NCI-H1048 (cell line): ENCODE measurements at places on chromosomes 6 and 20.

GRCh38 chr6:72579865-72580264 lies 42.0 kb upstream of the KCNQ5 start:
- DNase-seq: no peak

- no peak for DNase-seq
These were observed 6.6 kb upstream of the ZBTB22 start for GRCh38 chr6:33324125-33324524.

DNA sequence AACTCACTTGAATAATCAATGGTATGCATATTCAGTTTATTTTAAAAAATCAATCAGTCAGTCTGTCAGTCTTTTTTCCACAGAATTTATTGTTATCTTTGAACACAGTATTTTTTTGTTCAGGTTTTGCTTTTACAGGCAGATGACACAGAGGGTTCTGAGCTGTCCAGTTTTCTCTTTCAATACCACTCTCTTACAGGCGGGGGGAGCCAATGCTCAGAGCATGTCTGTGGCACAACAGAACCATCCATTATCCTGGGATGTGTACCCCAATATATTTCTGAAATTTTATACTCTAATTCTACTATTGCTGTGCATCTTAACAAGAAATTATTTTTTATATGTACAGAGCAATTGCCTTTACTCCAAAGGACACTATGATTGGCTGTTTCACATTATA lies 21.2 kb downstream of the ROS1 start:
- no peak for DNase-seq

- DNase-seq: no peak
These were observed 309.4 kb upstream of the MAN1A1 start for GRCh38 chr6:119658917-119659316.

- no peak for DNase-seq
These were observed 27.6 kb downstream of the PKHD1 start for GRCh38 chr6:52059821-52060220.

- DNase-seq: no peak
These were observed 326.1 kb upstream of the PREP start for GRCh38 chr6:105728995-105729394.

GRCh38 chr6:90202156-90202555 lies 94.5 kb downstream of the BACH2 start:
- DNase-seq: no peak

- no peak for DNase-seq
These were observed 356.3 kb downstream of the HTR1B start for GRCh38 chr6:77106992-77107391.

- DNase-seq: no peak
These were observed 59.2 kb downstream of the POPDC3 start for GRCh38 chr6:105120570-105120969.

DNA sequence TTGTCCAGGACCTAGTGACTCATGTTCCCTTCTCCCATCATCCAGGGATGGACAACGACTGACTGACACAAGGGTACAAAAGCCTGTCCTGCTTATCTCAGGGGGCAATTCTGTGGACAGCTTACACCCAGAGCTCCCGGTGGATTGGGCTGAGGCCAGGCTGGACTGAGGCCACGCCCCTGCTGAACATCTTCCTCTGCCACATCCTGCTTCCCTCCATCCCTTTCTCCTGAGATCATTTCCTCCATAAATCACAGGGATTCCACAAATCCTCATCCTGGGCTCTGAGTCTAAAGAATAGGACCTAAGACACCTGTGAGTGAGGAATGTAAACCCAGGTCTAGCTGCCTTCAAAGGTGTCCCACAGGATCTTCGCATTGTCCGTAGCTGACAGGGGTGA lies 30.4 kb upstream of the RNF24 start:
- no peak for DNase-seq

- DNase-seq: no peak
These were observed 327.8 kb upstream of the MAN1A1 start for GRCh38 chr6:119677384-119677783.

DNA sequence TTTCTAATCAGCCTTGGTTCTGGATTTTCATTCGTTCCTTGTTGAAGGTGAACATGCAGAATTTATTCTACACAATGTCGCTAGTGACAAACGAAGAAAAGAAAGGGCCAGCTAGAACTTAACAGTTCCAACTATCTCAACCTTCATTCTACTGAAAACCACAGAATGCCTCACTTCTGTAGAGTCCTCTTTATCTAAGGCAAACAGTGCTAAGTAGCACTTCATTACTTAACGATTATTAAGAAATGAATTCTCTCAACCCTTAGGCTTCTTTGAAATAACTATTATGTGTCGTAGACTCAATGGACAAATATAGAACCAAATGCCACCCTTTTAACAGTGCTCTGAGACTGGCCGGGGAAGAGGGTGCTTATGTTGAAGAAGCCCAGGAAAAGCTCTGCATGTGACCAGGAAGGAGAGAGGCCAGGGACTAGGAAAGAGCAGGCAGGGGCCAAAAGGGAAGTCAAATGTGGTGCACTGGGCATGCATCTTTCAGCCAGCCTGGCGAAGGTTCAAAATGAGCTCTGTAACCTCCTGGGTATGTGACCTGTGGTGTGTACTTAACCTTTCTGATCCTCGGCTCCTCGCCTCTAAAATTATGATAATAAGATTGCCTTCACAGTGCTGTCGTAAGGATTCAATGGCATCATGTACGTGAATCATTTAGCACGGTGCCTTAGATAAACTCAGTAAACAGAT lies 55.4 kb upstream of the BMP2 start:
- no peak for DNase-seq

DNA sequence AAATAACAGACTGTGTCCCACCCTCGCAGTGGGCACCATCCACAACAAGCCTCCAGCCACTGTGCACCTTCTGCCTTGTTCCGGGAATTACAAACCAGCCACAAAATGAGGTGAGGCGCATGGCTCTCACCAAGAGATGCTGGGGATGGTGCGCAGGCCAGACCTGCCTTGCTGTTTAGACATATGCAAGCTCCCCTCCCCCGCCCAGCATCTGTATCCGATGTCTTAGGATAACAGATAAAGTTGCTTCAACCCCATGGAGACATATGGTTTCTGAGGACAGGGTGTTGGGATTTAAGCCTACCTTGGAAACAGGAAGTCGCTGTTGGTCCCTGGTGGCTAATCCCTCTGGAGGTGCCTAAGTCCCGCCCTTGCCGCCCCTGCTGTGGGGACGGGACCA lies 50.4 kb upstream of the MPC1 start:
- DNase-seq: no peak

DNA sequence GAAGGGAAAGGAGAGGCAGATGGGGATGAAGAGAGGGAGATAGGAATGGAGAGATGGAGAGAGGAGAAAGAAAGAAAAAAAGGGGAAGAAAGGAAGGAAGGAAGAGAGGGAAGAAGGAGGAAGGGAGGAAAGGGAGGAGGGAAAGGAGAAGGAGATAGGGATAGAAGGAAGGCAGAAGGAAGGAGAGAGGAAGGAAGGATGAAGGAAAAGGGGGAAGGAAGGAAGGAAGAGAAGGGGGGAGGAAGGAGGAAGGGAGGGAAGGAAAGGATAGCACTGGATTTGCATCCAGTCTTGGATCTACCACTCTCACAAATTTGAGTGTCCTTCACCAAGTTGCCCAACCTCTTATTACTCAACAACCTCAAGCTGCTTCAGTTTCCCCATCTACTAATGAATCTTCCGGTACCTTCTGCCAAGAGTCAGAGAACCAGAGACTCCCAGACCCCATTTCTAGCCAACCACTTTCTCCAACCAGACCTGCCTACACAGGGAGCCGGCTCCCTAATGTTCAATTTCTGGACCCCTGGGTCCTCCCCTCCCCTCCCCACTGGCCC lies 79.7 kb upstream of the FOXP4 start:
- no peak for DNase-seq

DNA sequence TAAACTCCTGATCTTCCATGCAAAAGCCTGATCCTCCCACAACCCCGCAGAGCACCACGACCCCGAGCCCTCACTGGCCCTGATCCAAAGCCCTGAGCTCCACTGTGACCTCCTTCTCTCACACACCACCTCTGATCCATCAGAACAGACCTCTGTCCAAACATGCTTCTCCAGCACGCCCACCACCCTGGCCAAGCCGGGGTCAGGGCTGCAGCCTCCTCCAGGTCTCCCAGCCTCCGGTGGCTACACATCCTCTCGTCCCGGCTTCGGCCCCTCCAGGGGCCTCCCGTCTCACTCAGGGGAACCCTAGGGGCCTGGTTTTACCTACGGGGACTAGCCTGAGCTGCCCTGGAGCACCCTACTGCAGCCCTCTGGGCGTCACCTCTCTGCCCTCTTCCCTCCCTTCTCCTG lies 49.1 kb downstream of the FOXF2 start:
- no peak for DNase-seq

GRCh38 chr6:116268589-116269293 lies 11.0 kb downstream of the TSPYL1 start:
- no peak for DNase-seq

DNA sequence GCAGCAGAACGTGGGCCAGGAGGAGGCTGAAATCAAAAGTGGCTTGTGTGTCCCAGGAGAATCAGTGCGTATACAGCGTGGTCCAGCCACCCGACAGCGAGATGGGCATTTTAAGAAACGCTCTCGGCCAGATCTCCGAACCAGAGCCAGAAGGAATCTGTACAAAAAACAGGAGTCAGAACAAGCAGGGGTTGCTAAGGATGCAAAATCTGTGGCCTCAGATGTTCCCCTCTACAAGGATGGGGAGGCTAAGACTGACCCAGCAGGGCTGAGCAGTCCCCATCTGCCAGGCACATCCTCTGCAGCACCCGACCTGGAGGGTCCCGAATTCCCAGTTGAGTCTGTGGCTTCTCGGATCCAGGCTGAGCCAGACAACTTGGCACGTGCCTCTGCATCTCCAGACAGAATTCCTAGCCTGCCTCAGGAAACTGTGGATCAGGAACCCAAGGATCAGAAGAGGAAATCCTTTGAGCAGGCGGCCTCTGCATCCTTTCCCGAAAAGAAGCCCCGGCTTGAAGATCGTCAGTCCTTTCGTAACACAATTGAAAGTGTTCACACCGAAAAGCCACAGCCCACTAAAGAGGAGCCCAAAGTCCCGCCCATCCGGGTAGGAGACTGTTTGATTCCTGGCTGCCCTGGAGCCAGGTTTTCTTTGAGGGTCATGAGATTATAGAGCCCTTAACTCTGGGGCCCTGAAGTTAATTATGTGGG lies 75.3 kb downstream of the ASXL1 start:
- DNase-seq: no peak

GRCh38 chr6:36099869-36100483 lies 30.3 kb upstream of the MAPK13 start:
- DNase-seq: no peak

DNA sequence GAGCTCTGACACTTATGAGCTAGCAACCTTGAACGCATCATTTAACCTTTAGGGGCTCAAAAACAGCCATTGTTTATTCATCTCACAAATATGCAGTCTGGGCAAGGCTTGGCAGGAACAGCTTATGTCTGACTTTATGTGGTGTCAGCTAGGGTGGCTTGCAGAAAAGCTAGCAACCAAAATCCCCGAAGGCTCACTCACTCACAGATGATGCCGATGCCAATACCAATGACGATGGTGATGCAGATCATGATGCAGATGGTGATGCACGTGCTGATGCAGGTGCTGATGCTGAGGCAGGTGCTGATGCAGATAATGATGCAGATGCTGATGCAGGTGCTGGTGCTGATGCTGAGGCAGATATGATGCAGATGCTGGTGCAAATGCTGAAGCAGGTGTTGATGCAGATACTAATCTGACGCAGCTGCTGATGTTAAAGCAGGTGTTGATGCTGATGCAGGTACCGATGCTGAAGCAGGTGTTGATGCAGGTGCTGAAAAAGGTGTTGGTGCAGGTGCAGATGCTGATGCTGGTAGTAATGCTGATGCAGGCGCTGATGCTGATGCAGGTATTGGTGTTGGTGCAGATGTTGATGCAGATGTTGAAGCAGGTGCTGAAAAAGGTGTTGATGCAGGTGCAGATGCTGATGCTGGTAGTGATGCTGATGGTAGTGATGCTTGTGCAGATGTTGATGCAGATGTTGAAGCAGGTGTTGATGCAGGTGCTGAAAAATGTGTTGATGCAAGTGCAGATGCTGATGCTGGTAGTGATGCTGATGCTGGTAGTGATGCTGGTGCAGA lies 195.6 kb downstream of the NFATC2 start:
- DNase-seq: no peak
